ENCODE measurements at places on chromosomes 11 and 22.

- no peak for DNase-seq
These were observed 38.4 kb downstream of the NAV2 start for GRCh38 chr11:19751055-19751454.

GRCh38 chr11:34212566-34212965, 107.1 kb downstream of the NAT10 start:
- no peak for DNase-seq

- no peak for DNase-seq
These were observed 1.7 kb downstream of the AP1B1 start for GRCh38 chr22:29386708-29387107.

DNA sequence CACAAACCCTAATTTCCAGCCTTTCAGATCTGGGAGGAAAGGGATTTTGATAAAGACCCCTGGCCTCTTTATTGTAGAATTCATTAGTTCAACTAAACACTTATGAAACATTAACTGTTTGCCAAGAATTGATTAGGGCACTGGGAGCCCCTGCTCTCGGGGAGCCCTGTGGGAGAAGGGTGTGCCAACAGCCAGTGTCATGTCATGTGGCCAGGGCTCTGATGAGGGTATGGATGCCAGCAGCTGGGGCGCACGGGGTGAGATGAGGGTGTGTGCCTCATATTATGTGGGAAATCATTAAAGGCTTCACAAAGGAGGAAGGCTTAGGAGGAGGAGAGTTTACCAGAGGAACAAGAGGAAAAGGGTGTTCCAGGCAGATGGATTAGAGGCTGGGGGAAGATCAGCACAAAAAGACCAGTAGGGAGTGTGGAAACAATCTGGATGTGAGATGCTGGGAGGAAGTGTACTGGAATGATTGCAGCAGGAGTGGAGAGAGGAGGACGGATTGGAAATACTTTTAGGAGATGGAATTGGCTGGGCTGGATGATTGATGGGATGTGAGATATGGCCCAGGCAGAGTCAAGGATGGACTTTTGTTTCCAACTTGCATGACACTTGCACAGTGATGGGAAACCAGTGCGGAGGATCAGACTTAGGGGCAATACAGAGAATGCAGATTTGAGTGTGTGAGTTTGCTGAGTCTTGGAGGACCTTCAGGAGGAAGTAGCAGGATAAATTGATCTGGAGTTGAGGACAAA, 137.8 kb downstream of the CSNK2A3 start:
- no peak for DNase-seq

- peak; percentile 44 for DNase-seq
These were observed 32.6 kb downstream of the SHANK3 start for GRCh38 chr22:50705219-50705691.

DNA sequence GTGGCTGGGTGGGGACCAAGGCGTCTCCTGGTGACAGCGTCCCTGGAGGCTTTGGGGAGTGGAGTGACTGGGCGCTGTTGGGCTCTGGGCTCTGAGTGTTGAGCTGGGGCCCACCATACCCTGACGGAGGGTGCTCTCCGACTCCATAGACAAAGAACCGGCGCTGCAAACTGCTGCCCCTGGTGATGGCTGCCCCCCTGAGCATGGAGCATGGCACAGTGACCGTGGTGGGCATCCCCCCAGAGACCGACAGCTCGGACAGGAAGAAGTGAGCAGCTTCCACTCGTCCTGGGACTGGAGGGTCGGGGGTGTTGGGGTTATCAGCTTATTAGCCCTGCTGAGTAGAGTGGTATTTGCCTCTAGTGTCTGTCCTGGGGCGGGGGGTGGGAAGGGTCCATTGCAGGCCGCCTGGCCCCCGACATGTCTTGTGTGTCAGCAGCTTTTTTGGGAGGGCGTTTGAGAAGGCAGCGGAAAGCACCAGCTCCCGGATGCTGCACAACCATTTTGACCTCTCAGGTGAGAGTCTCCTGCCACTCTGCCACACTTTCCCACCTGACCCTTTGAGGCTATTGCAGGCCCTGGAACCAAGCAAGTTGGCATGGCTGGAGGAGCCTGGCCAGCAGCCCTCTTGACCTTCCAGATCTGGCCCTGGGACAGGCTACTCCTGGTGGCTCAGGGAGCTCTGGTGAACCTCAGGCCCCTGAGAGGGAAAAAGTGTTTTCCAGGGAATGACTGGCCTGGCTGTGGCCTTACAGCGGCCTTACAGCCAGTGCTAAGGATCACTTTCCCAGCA, 7.6 kb downstream of the CLDN5 start:
- DNase-seq = no peak

DNA sequence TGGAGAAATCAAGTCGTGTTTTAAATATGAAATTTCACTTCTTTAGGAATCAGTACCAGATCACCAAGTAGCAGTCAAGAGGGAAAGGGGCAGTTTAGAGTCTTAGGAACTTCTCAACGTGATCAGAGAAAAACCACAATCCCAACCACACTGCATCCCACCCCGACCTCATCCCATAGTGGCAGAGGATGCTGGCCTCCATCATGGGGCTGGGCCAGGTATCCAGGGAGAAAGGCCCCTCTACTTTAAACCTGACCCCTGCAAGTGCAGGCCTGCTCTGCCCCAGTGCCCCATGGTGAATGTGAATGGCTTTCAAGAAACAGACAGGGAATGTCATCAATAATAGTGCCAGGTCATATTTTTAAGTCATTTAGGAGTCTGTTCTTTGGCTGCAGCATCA, 12.1 kb downstream of the CHST1 start:
- no peak for DNase-seq

GRCh38 chr11:104402812-104403521, 239.0 kb upstream of the PDGFD start:
- no peak for DNase-seq

DNA sequence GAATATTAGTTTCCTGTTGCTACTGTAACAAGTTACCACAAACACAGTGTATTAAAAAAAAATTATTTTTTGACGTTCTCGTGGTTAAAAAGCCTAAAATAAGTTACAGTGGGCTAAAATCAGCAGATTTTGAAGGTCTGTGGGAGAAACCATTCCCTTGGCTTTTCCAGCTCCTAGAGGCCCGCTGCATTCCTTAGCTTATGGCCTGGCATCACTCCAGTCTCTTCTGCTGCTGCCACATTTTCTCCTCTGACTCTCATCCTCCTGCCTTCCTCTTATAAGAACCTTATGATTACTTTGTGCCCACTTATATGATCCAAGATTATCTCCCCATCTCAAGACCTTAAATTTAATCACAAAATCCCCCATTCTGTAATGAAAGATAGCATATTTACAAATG, 392.7 kb downstream of the GUCY1A2 start:
- no peak for DNase-seq

GRCh38 chr22:42214633-42215415, 55.6 kb downstream of the TCF20 start:
- DNase-seq = no peak

DNA sequence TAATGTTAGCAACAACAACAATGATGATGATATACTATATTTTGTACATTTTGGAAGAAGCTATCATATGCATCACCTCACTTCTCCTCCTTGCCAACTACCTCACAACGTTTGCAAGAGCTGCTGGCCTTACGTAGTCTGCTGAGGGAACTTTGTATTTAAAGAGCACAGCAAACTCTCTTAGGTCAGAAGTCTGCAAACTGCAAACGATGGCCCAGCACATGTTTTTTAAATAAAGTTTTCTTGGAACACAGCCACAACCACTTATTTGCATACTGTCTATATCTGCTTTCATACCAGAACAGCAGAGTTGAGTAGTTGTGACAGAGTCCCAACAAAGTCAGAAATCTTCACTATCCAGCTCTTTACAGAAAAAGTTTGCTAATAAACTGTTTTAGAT, 261.7 kb downstream of the TENM4 start:
- no peak for DNase-seq

DNA sequence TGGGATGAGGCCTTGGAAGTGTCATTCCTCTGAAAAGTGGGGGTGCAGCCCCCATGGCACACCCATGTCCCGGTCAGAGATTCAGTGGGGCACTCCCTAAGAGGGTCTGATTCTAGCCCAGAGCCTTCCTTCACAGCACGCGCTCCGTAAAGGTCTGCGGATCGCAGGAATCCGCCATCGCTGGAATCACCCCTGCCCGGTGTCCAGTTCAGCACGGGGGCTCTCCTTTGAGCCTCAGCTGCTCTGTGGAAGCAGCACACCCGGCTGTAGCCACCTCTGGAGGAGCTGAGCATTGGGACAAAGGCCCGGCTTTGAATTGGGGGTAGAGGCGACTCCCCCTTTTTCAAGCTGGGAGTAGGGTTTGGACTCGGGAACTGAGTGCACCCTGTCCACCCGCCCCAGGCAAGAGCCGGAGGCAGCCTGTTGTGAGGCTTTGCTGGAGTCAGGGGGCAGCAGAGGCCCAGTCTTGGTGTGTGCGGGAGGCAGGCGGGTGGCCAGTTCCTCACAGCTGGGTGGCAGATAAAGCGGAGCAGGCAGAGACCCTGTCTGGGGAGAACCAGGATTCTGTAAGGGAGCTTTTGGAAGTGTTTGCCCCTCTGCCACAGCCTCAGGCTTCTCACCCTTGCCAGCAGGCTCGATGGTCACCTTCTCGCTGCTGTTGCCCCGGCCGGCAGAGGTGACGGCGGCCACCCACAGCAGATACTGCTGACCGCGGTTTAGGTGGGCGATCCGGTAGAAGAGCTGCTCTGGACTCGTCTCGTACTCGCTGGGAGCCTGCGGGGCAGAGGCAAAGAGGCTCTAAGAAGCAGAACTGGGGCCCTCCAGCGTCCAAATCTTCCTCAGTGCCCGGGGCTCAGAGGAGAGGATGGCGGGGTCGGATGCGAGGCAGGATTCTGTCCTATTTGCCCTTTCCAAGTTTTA, 115.9 kb downstream of the CEP164 start:
- DNase-seq = peak; percentile 5
